GM12864 (cell line): ENCODE measurements at places on chromosomes 6 and 20.

- no peak for DNase-seq
These were observed 2.4 kb upstream of the EFHC1 start for GRCh38 chr6:52417675-52418111.

DNA sequence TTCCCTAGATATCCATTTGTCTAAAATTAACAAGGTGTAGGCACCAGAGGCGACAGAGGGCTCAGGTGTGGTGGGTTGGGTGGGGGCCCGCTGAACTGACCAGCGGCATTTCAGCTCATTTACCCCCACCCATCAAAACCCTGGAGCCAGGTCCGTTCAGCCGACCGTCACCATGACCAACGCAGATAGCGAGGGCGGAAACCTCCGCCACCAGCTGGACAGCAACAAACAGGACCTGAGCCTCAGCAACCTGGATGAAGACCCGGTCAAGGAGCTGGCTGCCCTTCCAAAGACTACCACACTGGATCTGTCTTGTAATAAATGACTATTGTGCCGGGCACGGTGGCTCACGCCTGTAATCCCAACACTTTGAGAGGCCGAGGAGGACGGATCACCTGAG is 120.8 kb upstream of the LGSN start:
- DNase-seq = no peak

GRCh38 chr20:51966296-51966971 is 164.1 kb upstream of the SALL4 start:
- peak; percentile 8 for DNase-seq

GRCh38 chr6:111837641-111838500 is 35.4 kb downstream of the FYN start:
- DNase-seq = peak; percentile 38

DNA sequence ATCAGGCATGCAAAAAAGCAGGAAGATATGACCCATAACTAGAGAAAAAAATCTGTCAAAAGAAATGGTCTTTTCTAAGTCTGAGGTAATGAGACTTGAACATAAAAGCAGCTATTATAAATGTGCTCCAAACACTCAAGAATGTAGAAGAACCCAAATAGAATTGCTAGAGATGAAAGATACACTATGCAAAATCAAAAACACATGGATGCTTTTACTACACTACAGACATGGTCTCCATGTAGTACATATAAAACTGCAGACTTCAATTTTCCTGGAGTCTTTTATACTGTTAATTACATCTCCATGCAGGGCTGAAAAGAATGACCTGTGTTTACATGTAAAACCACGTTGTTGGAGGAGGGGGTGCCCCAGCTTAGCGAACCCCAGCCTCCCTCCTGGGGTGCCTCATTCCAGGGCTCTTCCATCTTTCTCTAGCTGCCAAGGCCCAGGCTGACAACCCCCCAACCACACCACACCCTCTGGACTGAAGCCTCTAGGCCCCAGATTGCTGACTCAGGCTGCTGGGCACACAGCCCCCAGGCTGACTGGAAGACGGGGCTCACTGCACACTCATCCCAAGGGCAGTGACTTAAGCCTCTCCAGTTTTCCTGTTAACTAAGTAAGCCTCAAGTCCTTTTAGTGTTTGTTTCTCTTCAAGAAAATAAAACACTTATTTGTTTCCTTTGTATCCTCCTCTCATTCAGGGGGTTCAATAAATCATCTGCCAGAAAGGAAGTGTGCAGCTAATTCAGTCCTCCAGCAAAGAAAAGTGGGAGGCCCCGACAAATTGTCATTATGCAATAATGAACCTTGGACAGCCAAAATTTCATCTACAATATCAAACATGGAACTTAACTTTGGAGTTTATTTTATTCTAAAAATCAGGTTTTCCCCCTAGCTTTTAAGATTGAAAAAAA is 26.0 kb upstream of the PLAGL1 start:
- no peak for DNase-seq

- no peak for DNase-seq
These were observed 72.3 kb upstream of the DST start for GRCh38 chr6:56714982-56715456.

DNA sequence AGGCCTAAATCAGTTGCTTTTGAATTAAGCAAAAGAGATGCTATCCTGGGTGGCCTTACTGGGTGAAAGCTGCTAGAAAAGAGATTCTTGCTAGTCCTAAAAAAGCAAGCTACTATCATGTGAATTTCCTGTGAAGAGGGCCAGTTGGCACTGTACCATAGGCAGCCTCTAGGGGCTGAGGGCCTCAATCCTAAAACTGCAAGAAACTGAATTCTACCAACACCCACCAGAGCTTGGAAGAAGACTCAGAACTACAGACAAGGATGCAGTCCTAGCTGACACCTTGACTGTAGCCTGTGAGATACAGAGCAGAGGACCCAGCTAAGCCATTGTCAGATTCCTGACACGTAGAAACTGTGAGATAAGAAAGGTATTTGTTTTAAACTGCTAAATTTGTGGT is 24.5 kb downstream of the CLIC5 start:
- no peak for DNase-seq

GRCh38 chr6:64255000-64255399 is 619.4 kb downstream of the PHF3 start:
- no peak for DNase-seq

DNA sequence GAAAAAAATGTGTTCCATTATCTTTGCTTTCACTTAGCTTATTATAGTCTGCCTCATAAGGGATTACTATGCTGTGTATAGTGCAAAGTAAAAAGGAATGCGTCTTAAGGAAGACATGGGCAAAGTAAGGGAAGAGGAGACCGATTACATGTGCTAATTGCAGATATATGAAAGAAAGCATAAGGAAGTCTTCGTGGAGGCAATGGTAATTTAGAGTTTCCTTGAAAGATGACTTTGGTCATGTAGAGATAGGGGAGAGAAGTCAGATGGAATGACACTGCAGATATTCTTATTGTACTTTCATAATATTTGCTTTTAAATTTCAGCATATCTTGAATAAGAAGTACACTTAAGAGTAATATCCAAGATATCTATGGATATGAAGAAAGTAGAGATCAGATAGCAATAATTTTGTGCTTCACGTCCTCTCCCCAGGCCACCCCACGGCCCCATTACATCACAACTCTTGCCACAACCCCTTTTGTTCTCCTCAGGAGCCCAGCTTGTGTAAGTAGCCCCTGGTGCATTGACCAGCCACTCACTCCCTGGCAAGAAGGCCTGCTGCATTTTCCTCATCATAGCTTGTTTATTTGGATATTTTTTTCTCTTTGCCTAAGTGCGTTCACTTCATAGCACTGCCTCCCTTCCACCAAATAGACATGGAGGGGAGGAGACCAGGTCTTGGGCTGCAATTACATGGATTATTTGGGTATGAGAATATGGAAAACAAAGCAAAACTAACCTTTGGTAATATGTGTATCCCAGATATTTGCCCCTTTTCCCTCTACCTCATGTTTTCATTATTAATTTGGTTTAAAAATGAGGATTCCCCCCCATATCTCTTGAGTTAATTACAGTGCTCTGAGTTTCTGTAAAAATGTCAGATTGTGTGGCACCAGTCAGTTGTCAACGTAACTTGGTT is 30.7 kb upstream of the COL10A1 start:
- no peak for DNase-seq

DNA sequence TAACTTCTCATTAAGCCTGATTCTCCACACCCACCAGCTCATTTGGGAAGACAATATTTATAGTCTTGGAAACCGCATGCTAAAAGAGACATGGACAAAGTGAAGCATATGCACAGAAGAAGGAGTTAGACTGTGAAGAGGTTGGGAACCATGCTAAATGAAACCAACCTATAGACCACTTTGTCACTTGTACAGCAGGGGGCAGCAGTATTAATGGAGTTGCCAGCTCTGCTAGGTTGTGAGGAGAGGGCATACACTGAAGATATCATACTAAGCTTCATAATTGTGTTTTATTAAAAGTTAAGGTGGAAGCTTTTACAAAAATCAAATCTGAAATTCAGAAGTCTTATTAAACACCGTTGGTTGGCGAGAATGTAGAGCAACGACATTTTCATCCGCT is 38.3 kb upstream of the HMGCLL1 start:
- DNase-seq = no peak

- no peak for DNase-seq
These were observed 790.1 kb upstream of the SLC35B3 start for GRCh38 chr6:9225441-9225871.

DNA sequence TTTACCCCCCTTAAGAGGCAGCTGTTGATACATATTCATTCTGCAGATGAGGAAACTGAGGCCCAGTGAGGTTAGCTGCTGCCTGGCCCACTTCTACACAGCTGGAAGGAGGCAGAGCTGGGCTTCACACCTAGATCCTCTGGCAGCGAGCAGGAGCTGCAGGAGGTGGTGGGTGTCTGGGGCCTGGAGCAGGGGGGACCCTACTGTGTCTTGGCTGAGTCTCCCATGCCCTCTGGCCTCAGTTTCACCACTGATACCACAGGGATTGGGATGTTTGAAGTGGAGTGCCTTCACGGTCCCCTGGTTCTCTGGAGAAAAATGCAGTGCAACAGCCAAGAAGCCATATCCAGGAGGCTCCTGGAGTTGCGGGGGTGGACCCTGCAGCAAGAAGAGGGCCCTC is 8.2 kb upstream of the BPIFA2 start:
- DNase-seq = no peak

DNA sequence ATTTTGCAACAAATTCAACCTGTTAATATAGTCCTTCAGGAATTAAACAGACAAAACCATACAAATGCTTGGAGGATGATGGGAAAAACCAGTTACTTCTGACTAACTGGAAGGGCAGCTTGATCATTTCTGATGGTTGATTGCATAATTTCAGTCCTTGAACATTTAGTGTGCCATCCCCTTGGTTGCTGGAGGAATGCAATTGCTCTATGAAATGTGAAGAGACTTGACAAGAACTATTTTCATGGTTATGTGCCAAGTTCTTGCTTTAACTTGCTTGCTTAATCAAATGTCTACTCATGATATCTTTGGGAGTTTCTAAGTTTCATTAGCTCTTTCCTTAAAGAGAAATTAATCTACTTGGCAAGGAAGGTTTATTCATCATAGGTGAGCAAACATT is 45.2 kb downstream of the ANKEF1 start:
- DNase-seq = no peak

- DNase-seq = peak; percentile 38
These were observed 582 bp downstream of the SNRPB start for GRCh38 chr20:2469991-2470422.

GRCh38 chr6:3226481-3227362 is 731 bp downstream of the TUBB2B start:
- no peak for DNase-seq

DNA sequence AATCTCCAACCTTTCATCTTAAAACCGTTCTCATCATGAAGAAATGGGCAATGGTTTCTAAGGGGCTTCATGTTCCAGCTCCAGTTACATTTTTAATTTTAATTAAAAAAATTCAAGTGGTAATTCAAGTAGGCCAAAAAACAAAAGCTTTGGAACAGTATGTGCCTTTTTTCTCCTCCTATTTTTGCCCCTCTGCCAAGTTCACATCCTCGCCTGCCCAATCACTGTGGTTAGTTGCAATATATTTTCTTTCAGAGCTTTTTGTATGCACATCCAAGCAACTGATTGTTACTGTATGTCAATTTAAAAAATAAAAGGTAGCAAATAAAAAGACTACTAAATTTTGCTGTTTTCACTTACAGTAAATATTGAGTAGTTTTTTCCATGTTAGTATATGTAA is 99.8 kb upstream of the B3GAT2 start:
- DNase-seq = no peak

DNA sequence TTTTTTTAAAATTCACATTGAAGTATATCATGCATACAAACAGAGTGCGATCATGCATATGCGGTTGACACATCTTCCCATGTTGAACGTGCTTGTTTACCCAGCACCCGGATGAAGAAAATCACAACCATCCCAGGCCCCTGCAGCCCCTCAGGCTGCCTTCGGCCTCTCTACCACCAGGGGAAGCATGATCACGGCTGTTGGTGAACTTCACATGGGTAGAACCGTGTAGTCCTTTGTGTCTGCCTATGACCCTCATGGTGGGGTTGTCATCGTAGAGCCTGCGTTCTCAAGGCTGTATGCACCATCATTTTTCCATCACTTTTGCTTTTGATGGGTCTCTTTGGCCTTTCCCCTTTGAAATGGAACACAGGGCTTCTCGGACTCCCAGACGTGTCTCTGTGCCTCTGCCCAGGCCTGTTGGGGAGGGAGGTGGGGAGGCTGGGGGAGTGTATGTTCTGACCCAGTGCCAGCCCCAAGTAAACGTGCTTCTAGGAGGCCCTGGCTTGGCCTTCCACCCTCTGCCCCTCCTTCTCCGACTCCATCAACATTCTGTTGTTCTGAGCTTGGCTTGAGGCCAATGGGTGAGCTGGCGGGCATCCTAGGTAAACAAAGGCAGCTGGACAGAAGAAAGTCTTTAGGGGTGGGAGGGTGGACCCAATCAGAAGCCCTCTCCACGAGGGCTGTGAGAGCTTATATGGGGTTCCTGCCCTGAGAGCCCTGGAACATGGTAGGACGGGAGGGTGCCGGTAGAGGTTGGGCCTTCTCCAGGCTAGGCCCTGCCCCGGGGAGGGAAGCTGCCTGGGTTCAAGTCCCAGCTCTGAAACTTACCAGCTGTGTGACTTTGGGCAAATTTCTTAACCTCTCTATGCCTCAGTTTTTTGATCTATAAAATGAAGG is 39.7 kb downstream of the TGM2 start:
- no peak for DNase-seq

- DNase-seq = no peak
These were observed 118.4 kb upstream of the LAMP5 start for GRCh38 chr20:9395971-9396370.

DNA sequence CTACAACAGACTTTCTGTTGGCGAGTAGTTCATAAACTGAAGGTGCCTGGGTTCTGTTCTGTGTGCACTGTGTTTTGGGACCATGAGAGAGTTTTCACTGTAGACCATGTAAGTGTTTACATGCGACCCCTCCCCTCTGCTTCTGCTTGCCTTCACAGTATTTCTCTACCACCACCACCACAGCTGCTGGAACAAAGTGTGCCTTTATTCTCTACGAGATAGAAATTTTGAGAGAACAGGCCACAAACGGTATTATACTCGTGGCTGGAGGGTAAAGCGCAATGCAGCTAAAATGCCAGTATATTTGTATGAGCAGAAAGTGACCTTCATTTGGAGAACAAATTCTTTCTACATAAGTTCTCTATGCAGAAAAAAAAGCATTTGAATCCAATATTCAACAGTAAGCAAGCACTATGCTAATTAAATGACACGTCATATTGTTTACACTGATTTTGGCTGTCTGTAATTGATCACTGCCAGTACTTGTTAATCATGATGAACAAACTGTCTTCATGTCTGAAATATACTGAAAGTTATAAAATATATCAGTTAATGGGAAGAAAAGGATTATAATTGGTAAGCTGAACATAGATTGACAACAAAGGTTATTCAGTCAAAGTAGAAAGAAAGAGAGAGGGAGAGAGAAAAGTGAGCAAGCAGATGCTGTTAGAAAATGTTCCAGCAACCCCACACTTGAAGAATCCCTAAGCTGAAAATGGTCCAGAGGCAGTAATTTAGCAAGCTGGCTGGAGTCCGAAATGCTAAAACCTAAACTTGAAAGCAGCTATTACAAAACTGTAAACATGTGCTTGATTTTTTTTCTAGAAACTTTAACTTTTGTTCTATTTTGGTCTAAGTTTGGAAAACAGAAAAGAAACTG is 8.8 kb downstream of the CLDN20 start:
- DNase-seq = no peak

- DNase-seq = no peak
These were observed 25.7 kb downstream of the LAMA4 start for GRCh38 chr6:112228480-112229332.
